PC-9 (cell line): ENCODE measurements at places on chromosomes 7 and 10.
A peak's percentile ranks its signal among the peaks of the same experiment; 100 is the strongest.

GRCh38 chr7:135729230-135729629, 1.2 kb upstream of the SLC13A4 start:
- DNase-seq = no peak

DNA sequence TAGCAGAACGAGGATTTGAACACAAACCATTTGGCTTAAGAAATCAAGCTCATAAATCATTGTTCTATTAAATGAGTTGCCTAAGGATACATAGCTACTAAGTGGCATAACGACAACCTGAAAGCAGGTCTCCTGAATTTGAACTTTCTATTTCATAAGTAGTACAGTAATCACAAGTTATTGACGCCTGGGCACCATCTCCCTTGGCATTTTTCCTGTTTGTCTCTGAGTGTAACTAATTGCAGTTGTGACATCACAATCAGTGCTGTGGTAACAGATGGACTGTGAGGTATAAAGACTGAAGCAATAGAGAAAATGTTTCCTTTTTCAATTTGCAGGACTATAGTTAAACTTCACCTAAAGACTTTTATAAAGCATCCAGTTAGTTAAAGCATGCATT, 6.4 kb upstream of the CSTF2T start:
- DNase-seq = no peak

DNA sequence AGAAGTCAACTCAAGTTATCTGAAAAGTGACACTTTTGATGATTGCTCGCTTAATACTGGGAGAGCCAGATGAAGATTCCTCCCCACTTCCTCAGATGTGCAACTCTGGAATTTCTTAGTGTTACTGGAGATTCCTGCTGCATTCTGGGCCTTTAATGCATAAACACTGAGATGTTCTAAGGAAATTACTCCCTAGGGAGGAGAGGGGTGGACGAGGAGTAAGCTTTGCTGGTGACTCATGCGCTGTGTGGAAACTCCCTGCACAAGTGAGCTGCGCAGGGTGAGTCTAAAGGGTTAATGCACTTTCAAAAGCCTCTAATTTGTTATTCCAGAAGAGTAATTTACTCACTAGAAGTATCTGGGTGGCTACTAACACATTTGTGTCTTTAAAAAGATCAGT, 46.3 kb downstream of the EGFR start:
- peak; percentile 78 for DNase-seq

DNA sequence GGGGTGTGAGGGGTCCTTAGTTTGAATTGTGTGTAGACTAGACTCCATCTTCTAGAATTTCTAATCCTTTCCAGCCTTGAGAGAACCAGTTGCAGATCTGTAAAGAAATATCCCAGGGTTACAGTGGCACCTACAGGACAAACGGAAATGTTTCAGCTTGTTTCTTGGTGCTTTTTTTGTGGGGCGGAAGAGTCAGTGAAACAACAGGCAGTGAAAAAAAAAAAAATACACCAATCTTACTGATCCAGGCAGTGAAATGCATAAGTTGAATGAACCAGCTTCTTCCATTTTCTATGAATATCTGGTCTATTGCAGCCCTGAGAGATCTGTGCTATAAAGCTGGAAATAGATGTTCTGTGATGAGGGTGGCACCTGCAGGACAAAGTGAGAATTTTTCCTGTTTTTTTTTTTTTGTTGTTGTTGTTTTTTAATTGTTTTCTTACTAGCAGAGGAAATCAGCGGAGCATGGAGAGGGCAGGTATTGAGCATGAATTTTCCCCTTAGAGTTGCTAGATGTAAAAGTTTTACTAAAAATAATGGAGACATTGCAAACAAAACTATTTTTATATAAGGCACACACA, 81.9 kb upstream of the DYNC1I1 start:
- peak; percentile 37 for DNase-seq

DNA sequence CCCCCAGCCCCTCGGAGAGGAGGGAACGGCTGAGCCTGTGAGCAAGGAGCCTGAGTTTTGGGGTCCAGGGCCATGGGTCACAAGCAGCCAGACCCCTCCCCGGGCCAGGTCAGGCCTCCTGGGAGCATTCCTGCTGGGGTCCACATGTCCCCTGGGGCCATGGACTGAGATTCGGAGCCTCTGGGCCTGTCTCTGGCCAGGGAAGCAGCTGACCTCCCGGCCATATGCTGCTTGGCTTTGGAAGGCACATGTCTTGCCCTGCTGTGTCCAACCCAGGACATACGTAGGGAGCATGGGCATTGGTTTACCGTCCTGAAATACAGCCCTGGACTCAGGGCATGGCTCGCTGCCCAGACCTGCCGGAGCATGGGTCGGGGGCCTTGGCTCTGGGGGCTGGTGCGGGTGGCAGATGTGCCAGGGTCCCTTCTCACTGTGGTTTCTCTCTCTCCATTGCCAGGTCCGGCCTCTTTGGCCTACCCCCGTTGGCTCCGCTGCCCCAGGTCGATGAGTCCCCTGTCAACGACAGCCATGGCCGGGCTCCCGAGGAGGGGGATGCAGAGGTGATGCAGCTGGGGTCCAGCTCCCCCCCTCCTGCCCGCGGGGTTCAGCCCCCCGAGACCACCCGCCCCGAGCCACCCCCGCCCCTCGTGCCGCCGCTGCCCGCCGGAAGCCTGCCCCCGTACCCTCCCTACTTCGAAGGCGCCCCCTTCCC, 7.3 kb downstream of the PWWP2B start:
- no peak for DNase-seq

DNA sequence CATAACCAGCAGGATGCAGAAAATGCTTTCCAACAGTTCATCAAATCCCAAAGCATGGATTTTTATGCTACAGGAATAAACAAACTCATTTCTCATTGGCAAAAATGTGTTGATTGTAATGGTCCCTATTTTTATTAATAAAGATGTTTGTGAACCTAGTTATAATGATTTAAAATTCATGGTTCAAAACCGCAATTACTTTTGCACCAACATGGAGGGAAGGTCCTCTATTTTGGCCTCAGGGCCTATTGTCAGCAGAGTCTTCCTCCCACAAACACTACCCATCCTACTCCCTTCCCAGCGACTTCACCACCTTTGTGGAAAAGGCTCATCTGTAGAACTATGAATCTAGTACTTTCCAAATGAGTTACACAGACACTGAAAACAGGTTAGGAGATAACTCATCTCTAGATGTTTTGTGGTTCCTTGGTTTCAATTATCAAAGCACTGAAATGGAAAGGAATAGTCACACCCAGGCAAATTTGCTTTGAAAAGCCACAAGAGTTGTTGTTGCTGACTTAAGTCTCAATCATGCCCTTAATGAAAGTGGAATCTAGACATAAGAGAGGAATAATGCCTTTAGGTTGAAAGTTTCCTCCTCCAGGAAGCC, 59.4 kb upstream of the FRMD4A start:
- no peak for DNase-seq
